Neural crest cell (in vitro differentiated cells): ENCODE measurements at places on chromosomes 11 and 22. TPM values are rescaled to one million over a fixed set of nuclear protein-coding genes. Genes with fewer than 3 reads are reported as not detected.

TMPRSS5 gene
- 6.5 and 8.6 TPM in 2 replicates for total RNA-seq

ASRGL1 gene
- 50.1 and 57.5 TPM in 2 replicates for total RNA-seq

RAPSN gene
- total RNA-seq = 0.16 and 0.50 TPM in 2 replicates

GRCh38 chr22:22816171-22816514 is 71.5 kb upstream of the IGLL5 start:
- no peak for DNase-seq

GRCh38 chr11:69638941-69639681 is 1.8 kb upstream of the CCND1 start:
- DNase-seq = peak; percentile 91

- DNase-seq = no peak
Measured at GRCh38 chr11:116312570-116313391, 460.0 kb downstream of the BUD13 start.

DNA sequence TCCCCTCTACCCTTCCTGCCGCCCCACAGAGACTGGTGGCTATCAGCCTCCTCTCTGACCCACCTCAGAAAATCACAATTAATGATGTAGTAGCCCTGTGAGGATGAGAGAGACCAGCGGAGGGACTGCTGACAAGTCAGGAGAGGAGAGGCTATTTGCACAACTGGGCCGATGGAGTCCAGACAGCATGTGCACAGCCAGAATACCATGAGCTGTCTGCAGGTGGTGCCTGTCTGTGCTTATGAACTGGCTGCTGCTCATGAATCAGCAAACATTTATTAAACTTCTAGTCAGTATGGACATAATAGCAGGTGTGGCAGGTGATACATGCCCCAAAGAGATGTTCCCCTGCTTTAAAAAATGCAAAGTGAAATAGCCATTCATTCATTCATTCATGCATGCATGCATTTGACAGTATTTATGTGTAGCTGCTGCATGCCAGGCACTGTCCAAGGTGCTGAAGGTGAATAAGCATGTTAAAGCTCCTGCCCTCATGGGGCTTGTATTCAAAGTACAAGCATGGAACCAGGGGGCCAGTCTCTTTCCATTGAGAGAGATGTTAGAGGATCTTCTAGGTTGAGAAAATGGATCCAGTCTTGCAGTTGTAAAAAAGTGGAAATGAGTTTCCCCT is 141.3 kb downstream of the GRIK4 start:
- DNase-seq = no peak

- DNase-seq = no peak
Measured at GRCh38 chr11:21461701-21462100, 731.2 kb upstream of the ANO5 start.

- DNase-seq = peak; percentile 84
Measured at GRCh38 chr11:26331911-26332571, at the start of gene ANO3. ANO3 (plus strand) TSS chr11:26332130; CDS start chr11:26332276, 146 bp downstream.

GRCh38 chr11:112882494-112883381 is 78.5 kb upstream of the NCAM1 start:
- no peak for DNase-seq

GRCh38 chr11:22497474-22497873 is 128.1 kb downstream of the FANCF start:
- no peak for DNase-seq

DNA sequence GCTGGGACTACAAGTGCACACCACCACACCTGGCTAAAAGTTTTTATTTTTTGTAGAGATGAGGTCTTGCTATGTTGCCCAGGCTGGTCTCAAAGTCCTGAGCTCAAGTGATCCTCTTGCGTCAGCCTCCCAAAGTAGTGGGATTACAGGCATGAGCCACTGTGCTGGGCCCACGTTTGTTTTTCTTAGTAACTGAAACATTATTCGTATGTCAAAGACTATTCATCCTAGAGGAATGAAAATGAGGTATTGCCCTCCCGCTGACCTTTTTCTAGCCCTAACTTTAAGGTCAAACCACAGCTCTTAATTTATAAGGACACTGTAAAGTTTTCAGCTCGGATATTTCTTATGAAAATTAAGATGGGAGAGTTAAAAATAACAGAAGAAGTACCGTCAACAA is 33.2 kb upstream of the PAX6 start:
- DNase-seq = no peak

GRCh38 chr22:32620992-32621391 is 146.4 kb downstream of the FBXO7 start:
- no peak for DNase-seq

DNA sequence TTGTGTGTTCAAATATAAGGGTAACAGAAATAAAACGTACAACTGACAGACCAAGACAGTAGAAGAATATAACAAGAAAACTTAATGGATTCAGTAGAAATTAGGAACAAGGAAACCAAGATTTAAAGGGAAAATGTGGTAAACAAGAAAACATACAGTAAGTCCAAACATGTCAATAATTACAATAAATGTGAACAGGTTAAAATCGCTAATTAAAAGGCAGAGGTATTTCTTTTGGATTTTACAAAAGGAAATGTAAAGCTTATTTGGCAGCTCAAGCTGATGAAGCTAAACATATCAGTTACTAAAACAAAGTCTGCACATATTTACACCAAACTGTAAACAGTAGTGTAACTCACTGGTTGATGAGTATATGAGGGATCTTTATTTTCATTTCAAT is 2.3 kb upstream of the SLC22A12 start:
- no peak for DNase-seq
